ENCODE measurements at places on chromosomes 13 and 19. TPM values are rescaled to one million over a fixed set of nuclear protein-coding genes. Genes with fewer than 3 reads are reported as not detected.

- no peak for DNase-seq
Observed at GRCh38 chr19:1822210-1822609, 10.1 kb upstream of the ATP8B3 start.

GRCh38 chr13:40558656-40559055, 107.8 kb downstream of the FOXO1 start:
- no peak for DNase-seq

KLK5 gene
- total RNA-seq: 0.99 TPM

GRCh38 chr19:13825489-13826441, 30.5 kb downstream of the ZSWIM4 start:
- DNase-seq: no peak

DNA sequence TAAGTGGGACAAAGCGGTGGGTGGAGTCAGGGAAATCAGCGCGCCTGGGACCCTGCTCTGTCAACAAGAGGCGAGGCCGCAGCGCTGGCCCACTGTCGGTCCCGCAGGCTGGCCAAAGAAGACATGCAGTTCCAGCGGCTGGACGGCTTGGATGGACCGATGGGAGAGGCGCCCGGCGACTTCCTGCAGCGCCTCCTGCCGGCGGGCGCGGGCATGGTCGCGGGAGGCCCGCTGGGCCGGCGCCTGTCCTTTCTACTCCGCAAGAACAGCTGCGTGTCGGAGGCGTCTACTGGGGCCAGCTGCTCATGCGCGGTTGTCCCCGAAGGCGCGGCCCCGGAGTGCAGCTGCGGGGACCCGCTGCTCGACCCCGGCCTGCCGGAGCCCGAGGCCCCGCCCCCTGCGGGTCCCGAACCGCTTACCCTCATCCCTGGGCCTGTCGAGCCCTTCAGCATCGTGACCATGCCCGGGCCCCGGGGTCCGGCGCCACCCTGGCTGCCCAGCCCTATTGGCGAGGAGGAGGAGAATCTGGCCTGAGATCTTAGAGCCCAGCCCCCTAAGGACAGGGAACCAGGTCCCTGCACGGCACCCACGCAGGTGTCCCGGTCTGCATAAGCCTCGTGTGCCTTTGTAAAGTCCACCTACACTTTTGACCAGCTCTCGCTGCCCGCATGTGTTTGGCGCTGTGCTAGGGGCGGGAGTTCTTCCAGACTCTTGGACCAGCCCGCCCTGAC, 6.1 kb downstream of the BEST2 start:
- peak; percentile 57 for DNase-seq

DNA sequence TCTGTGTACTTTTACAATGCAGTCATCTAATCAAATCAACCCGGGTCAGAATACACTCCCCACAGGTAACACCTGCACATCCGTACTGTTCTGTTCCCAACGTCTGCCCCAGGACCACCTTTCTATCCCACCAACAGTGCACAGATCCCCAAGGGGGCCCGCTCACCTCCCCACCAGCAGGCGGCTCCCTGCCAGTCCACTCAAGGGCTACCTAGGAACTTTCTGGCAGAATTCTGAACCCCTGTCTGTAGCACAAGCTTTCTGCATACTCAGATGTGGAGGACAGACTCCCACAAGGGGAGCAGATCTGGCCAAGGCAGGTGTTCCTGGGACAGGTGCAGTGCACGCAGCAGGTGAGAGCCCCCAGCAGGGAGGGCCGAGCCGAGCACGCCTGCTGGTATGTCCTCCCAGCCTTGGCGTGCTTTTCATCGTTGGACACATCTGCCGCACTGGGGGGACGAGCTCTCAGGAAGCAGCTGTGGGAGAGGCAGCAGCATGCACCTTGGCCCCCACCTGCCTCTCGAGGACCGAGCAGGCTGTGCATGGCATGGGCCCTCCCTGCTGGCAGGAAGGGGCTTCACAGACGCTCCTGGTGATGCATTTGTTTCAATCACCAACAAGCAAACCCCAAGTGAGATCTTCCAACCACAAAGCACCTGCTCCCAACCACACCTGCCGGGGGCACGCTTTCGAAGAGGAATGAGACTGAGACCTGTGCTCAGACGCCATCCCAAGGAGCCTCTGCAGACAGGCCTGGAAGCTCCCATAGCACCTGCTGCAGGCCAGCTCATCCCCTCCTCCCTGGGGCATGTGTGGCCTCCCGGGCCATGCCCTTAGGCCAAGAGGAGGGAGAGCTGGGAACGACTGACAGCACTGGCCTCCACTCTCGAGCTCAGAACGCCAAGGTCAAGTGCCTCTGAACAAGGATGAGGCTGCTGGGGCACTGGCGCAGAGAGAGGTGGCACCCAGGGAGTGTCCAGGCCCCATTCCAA, 35.9 kb downstream of the RAB20 start:
- no peak for DNase-seq

- no peak for DNase-seq
Observed at GRCh38 chr19:35069696-35070095, 28.2 kb downstream of the HPN start.

PGLYRP2 gene
- total RNA-seq: not detected
